ENCODE measurements at places on chromosomes 5 and 9.

GRCh38 chr5:65334077-65334476 lies 147.6 kb downstream of the ADAMTS6 start:
- no peak overlapping the region for H3K4me3 ChIP-seq
- no peak overlapping the region for H3K27ac ChIP-seq
- DNase-seq: peak; percentile 65
- no peaks in the 10 kb centered on the region for H3K36me3 ChIP-seq

DNA sequence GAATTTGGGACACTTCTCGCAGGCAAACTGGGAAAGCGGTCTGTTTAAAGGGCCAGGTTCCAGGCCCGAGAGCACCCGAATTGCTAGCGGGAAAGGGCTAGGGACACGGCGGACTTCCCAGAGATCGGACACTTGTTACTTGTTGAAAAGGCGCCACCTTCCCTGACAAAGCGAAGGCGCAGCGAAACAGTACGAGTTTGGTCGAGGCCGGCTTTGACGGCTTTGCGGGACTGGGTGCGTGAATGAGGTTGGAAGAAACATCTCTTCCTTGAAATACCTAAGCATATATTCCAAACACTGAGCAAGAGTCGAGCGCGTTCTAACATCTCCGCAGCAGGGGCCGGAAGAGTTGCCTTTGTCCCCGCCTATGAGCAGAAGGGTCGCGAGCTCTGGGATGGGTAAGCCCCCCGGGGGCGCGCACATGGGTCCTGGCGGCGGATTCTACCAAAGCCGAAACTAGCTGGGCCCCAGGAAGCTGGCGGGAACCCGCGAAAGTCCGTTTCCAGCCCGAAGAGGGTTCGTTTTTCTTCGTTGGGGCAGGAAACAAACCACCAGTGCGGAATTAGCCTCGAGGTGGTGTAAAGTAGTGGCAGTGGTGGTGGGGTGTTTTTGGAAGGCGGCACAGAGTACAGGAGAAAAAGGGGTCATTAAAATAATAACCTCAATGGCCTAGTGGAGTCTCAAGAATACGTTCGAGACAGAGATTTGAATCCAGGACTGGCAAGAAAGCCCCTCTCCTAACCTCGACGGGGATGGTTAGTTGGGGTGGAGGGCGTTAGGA lies 1.5 kb downstream of the GDNF start:
- H3K36me3 ChIP-seq: no peaks in the 10 kb centered on the region
- H3K4me3 ChIP-seq: peak overlapping the region; percentile 34
- peaks cover 48% of the 10 kb centered on the region for H3K4me1 ChIP-seq

DNA sequence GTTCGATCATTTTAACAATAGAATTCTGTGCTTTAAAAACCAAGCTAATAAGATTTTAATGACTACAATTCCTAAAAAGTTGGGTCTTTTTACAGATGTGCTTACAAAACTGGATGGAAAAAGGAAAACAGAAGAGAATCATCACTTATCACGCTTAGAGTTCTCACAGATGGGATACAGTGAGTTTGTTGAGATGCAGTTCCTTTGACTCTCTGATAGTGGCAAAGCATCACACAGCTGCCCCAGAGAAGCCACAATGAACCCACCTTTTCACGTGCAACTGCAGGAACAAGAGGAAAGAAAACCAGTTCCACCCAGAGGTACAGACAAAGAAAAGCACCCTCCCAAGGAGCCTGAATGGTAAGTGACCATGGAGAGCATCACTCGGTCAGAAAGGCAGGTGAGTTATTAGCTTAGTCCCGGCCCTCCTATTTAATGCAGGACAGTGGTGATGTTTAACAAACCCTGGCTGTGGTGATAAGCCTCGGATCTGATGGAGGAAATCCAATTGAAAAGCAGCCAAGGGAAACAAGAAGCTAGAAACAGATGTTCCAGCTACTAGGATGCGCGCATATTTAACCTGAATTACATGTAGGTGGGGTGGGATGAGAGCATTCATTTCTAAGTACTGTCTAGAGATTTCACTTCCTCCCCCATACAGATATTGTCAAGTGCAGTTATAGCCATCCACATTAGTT lies 167.7 kb downstream of the TARS1 start:
- H3K27me3 ChIP-seq: no peaks in the 10 kb centered on the region
- DNase-seq: no peak
- H3K36me3 ChIP-seq: no peaks in the 10 kb centered on the region
- H3K4me1 ChIP-seq: no peaks in the 10 kb centered on the region
- H3K4me3 ChIP-seq: no peak overlapping the region

DNA sequence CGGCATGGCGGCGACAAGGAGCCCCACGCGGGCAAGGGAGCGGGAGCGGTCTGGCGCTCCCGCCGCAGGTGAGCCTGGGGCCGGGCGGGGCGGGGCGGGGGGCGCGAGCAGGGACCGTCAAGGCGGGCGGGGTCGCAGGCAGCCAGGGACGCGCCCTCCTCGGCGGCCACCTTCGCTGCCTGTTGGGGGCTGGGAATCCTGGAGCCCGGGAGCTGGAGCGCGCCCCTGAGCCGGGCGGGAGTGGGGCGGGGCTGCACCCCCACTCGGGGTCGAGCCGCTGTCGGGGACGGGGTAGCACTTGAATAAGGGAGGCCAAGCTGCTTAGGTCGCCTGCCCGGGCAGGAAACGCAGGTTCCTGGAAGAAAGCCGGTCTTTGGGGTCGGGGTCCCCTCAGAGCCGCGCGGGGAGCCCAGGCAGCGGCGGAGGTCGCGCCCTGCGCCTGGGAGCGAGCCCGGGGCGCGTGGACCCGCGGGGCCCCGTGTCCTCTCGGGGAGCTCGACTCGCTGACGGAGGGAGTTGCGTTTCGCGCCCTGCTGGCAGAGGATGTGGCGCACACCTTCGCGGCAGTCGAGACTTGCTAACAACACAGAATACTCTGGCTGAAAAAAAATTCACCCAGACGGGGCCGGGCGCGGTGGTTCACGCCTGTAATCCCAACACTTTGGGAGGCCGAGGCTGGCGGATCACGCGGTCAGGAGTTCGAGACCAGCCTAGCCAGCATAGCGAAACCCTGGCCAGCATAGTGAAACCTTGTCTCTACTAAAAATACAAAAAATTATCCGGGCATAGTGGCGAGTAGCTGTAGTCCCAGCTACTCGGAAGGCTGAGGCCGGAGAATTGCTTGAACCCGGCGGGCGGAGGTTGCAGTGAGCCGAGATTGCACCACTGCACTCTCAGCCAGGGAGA lies 552 bp downstream of the OTULINL start:
- H3K4me3 ChIP-seq: peak overlapping the region; percentile 85
- DNase-seq: peak; percentile 91
- H3K36me3 ChIP-seq: no peaks in the 10 kb centered on the region
- H3K27ac ChIP-seq: peak overlapping the region; percentile 96
- peaks cover 46% of the 10 kb centered on the region for H3K4me1 ChIP-seq

Data from upper lobe of left lung (tissue), 6 donors.